ENCODE measurements at places on chromosomes 2 and 18. TPM values are rescaled to one million over a fixed set of nuclear protein-coding genes. Genes with fewer than 3 reads are reported as not detected.

GRCh38 chr18:39531659-39532058 lies 1966.1 kb upstream of the CELF4 start:
- H3K27me3 ChIP-seq: no peaks in the 10 kb centered on the region
- H3K4me1 ChIP-seq: no peaks in the 10 kb centered on the region
- H3K4me3 ChIP-seq: no peak overlapping the region
- no peak for DNase-seq
- no peak overlapping the region for H3K27ac ChIP-seq

GRCh38 chr2:36338124-36338826 lies 17.3 kb upstream of the CRIM1 start:
- H3K36me3 ChIP-seq: no peaks in the 10 kb centered on the region
- DNase-seq: no peak

- H3K27ac ChIP-seq: no peak overlapping the region
- H3K27me3 ChIP-seq: no peaks in the 10 kb centered on the region
- H3K4me1 ChIP-seq: no peaks in the 10 kb centered on the region
Measured at GRCh38 chr2:67322353-67323001, 74.7 kb upstream of the ETAA1 start.

- H3K4me3 ChIP-seq: no peak overlapping the region
- no peak overlapping the region for H3K27ac ChIP-seq
- H3K36me3 ChIP-seq: no peaks in the 10 kb centered on the region
- H3K4me1 ChIP-seq: no peaks in the 10 kb centered on the region
Measured at GRCh38 chr18:75192899-75193298, 16.0 kb downstream of the PTGR3 start.

- no peaks in the 10 kb centered on the region for H3K4me1 ChIP-seq
- no peak overlapping the region for H3K4me3 ChIP-seq
- H3K27ac ChIP-seq: no peak overlapping the region
- no peak for DNase-seq
- H3K27me3 ChIP-seq: no peaks in the 10 kb centered on the region
- H3K36me3 ChIP-seq: no peaks in the 10 kb centered on the region
Measured at GRCh38 chr2:37753758-37754157, 82.3 kb upstream of the CDC42EP3 start.

DNA sequence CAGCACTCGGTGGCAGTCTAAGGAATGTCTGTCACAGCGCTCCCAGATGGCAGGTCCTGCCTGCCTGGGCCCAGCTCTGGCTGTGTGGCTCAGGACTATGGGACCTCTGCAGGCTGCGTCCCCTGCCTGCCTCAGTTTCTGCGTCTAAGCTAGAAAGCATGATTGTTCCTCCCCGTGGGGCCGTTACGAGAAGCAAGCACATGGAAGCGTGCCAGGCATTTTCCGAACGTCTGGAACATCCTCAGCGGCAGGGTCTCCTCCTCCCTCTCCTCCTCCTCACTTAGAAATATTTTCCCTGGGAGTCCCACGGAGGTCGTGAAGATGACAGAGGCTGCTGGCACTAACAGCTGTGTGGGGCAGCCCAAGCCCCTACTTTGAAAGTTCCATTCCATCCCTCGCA lies 43.3 kb downstream of the LRRFIP1 start:
- H3K36me3 ChIP-seq: no peaks in the 10 kb centered on the region
- H3K4me3 ChIP-seq: no peak overlapping the region
- peaks cover 29% of the 10 kb centered on the region for H3K4me1 ChIP-seq
- no peak for DNase-seq
- H3K27me3 ChIP-seq: no peaks in the 10 kb centered on the region
- H3K27ac ChIP-seq: no peak overlapping the region

DNA sequence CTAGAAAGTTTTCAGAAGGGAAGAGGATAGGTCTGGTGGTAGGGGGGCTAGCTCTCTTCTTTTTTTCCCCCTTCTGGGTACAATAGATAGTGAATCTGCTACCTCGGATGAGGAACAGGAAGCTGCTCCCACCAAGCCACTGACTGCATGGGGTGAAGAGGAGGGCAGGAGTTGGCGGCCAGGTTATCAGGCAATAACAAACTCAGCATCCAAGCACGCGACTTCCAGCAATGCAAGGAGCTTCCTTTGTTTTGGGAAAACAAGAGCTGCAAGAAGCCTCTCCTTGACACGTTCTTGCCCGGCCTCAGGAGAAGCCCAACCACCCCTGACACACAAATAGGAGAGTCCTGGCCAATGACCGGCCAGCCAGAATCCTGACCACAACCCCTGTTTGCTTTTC lies 32.2 kb downstream of the NHEJ1 start:
- H3K4me3 ChIP-seq: no peak overlapping the region
- H3K27ac ChIP-seq: no peak overlapping the region
- no peaks in the 10 kb centered on the region for H3K4me1 ChIP-seq
- no peak for DNase-seq

DNA sequence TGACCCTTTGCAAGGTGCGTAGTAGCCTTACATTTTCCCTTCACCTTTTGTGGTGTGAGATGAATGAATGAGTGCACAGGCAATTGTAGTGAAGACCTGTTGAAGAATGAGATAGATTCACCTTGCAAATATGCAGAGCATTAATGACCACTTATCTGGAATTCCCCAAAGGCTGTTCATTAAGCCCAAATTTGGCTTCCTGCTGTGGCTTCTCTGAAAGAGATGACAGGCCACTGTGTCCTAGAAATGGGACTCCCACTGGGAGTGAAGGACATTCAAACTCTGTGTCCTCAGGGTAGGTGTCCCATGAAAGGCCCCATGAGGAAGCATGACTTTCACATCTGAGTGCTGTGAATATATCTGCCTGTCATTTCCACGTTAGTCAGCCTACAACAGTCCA lies 1821.8 kb upstream of the PIK3C3 start:
- H3K4me1 ChIP-seq: no peaks in the 10 kb centered on the region
- H3K27ac ChIP-seq: no peak overlapping the region
- DNase-seq: no peak

GNAL gene
- total RNA-seq: 0.86 TPM

All from T-cell (primary cell).